ENCODE measurements at places on chromosomes 5 and 9. TPM values are rescaled to one million over a fixed set of nuclear protein-coding genes. Genes with fewer than 3 reads are reported as not detected.

- H3K27ac ChIP-seq, result no peak overlapping the region
- no peaks in the 10 kb centered on the region for H3K36me3 ChIP-seq
- no peak for DNase-seq
- peaks cover 45% of the 10 kb centered on the region for H3K4me1 ChIP-seq
- H3K4me3 ChIP-seq, result no peak overlapping the region
These were observed 25.5 kb downstream of the KCNMB1 start for GRCh38 chr5:170363671-170364070.

DNA sequence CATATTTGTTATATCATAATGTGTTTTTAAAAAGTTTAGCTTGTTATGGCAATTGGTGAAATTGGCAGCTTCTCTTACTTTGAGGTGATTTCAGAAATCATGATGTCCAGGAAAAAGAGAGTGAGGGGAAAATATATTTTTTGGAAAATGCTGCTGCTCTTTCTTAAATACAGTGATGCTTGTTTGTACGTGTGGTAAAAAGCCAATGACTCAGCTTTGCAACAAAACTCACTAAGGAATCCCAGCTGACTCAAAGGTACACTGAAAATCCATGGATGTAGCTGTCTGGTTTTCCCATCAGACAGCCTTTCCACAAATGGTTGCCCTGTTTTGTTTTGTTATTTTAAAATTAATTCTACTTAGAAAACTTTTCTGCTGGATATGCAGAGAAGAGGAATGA is 306.4 kb upstream of the PAPPA start:
- no peak overlapping the region for H3K27ac ChIP-seq
- no peaks in the 10 kb centered on the region for H3K4me1 ChIP-seq
- H3K4me3 ChIP-seq, result no peak overlapping the region
- H3K36me3 ChIP-seq, result no peaks in the 10 kb centered on the region

GRCh38 chr9:14249527-14249926 is 64.4 kb downstream of the NFIB start:
- H3K27ac ChIP-seq, result no peak overlapping the region
- no peak for DNase-seq
- H3K4me3 ChIP-seq, result no peak overlapping the region
- peaks cover 3% of the 10 kb centered on the region for H3K4me1 ChIP-seq
- no peaks in the 10 kb centered on the region for H3K27me3 ChIP-seq

- no peaks in the 10 kb centered on the region for H3K36me3 ChIP-seq
- H3K4me3 ChIP-seq, result no peak overlapping the region
- no peak for DNase-seq
- H3K27me3 ChIP-seq, result no peaks in the 10 kb centered on the region
- no peaks in the 10 kb centered on the region for H3K4me1 ChIP-seq
These were observed 344.9 kb downstream of the SEMA5A start for GRCh38 chr5:9201011-9201410.

GRCh38 chr5:52560366-52560765 is 227.3 kb upstream of the ITGA1 start:
- no peak for DNase-seq
- no peak overlapping the region for H3K27ac ChIP-seq
- no peaks in the 10 kb centered on the region for H3K36me3 ChIP-seq
- H3K4me3 ChIP-seq, result no peak overlapping the region
- H3K4me1 ChIP-seq, result no peaks in the 10 kb centered on the region

GRCh38 chr5:104082754-104083153 is 520.2 kb upstream of the NUDT12 start:
- DNase-seq, result no peak
- no peaks in the 10 kb centered on the region for H3K27me3 ChIP-seq
- no peaks in the 10 kb centered on the region for H3K4me1 ChIP-seq
- no peak overlapping the region for H3K27ac ChIP-seq
- no peak overlapping the region for H3K4me3 ChIP-seq
- no peaks in the 10 kb centered on the region for H3K36me3 ChIP-seq

- no peaks in the 10 kb centered on the region for H3K27me3 ChIP-seq
- DNase-seq, result peak; percentile 75
- H3K27ac ChIP-seq, result peak overlapping the region; percentile 31
- no peaks in the 10 kb centered on the region for H3K36me3 ChIP-seq
- H3K4me3 ChIP-seq, result peak overlapping the region; percentile 57
These were observed 20.2 kb downstream of the IGIP start for GRCh38 chr5:140145818-140146522.

GRCh38 chr5:96714951-96715451 is 52.8 kb downstream of the CAST start:
- peak overlapping the region; percentile 52 for H3K27ac ChIP-seq
- H3K27me3 ChIP-seq, result no peaks in the 10 kb centered on the region
- peaks cover 42% of the 10 kb centered on the region for H3K4me1 ChIP-seq

- DNase-seq, result no peak
- H3K27ac ChIP-seq, result peak overlapping the region; percentile 56
- H3K4me3 ChIP-seq, result no peak overlapping the region
- no peaks in the 10 kb centered on the region for H3K27me3 ChIP-seq
- no peaks in the 10 kb centered on the region for H3K36me3 ChIP-seq
These were observed 13.4 kb upstream of the SLC2A6 start for GRCh38 chr9:133492061-133493021.

- no peaks in the 10 kb centered on the region for H3K27me3 ChIP-seq
- no peaks in the 10 kb centered on the region for H3K36me3 ChIP-seq
- H3K4me3 ChIP-seq, result no peak overlapping the region
These were observed 81.4 kb downstream of the RASEF start for GRCh38 chr9:82981552-82981951.

GRCh38 chr5:10111571-10111970 is 138.1 kb downstream of the ATPSCKMT start:
- peak; percentile 24 for DNase-seq
- no peak overlapping the region for H3K27ac ChIP-seq

Gene LEAP2
- total RNA-seq, result 1.8 TPM

DNA sequence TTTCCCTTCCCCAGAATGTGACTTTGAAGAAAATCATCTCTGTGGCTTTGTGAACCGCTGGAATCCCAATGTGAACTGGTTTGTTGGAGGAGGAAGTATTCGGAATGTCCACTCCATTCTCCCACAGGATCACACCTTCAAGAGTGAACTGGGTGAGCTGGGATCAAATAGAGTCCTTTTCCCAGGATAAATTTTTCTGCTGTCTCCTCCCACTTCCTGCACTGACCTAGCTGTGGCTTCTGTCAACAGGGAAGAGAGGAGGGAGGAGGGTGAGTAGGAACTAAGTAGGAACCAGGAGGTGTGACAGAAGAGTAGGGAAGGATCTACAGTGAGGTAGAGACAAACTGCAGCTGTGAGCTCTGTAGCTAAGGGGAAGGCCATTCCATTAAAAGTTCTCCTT is 69.3 kb downstream of the MAMDC2 start:
- DNase-seq, result no peak
- no peaks in the 10 kb centered on the region for H3K27me3 ChIP-seq
- H3K4me3 ChIP-seq, result no peak overlapping the region
- no peaks in the 10 kb centered on the region for H3K36me3 ChIP-seq
- peaks cover 10% of the 10 kb centered on the region for H3K4me1 ChIP-seq

GRCh38 chr5:172641359-172642050 is 442 bp downstream of the NEURL1B start:
- no peaks in the 10 kb centered on the region for H3K27me3 ChIP-seq
- peak overlapping the region; percentile 87 for H3K27ac ChIP-seq
- peaks cover 7% of the 10 kb centered on the region for H3K4me1 ChIP-seq
- peak overlapping the region; percentile 87 for H3K4me3 ChIP-seq

- H3K4me1 ChIP-seq, result peaks cover 15% of the 10 kb centered on the region
- peak; percentile 81 for DNase-seq
- peak overlapping the region; percentile 37 for H3K27ac ChIP-seq
These were observed 1.4 kb upstream of the CIZ1 start for GRCh38 chr9:128192601-128193371.

Gene SLC25A48
- 1.4 TPM for total RNA-seq

Gene IRX2
- 15.1 TPM for total RNA-seq

DNA sequence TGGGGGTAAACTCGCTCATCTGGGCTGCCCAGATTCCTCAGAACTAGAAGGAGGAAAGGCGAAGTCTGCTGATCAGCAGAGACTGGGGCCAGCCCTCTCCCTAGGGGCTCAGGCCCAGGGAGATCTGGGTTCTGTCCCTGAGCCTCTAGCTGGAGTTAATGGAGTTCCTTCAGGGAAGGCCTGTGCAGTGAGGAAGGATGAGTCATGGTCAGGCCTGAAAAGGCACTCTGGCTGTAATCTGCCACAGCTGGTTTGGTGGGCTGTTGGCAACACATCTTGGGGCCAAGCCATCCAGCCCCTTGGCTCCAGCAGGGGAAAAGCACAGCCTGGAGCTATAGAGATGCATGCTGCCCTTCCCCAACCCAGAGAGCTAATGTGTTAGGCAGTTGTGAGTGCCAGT is 459.6 kb downstream of the PRELID2 start:
- no peaks in the 10 kb centered on the region for H3K36me3 ChIP-seq
- no peaks in the 10 kb centered on the region for H3K4me1 ChIP-seq
- no peak for DNase-seq

- H3K27ac ChIP-seq, result no peak overlapping the region
- no peak overlapping the region for H3K4me3 ChIP-seq
- no peaks in the 10 kb centered on the region for H3K36me3 ChIP-seq
- no peak for DNase-seq
These were observed 232.3 kb upstream of the PAPPA start for GRCh38 chr9:115921301-115921700.

Gene ASPN
- 0.39 TPM for total RNA-seq

Gene ANKRD34B
- 0.16 TPM for total RNA-seq

Gene LHX6
- total RNA-seq, result 8.8 TPM

Gene SLC6A7
- not detected for total RNA-seq

Gene DMRT2
- 4.6 TPM for total RNA-seq

DNA sequence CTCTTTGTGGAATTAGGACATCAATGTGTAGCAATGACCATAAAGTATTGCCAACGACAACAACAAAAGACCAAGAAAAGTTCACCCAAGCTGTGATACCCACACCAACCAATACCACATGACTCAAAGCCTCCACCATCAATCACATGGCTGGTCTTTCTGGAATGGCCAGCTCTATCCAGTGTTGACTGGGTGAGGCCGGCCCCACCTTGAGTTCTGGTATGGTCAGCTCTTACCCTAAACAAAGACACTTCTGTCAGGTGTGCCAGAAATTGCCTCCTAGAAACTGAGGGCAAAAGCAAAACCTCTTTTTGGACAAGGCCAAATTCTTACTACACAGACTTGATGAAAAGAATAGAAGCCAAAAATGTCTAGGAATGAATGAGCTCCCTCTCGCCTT is 331.5 kb downstream of the ZNF608 start:
- DNase-seq, result no peak
- H3K36me3 ChIP-seq, result no peaks in the 10 kb centered on the region
- no peak overlapping the region for H3K27ac ChIP-seq
- H3K4me3 ChIP-seq, result no peak overlapping the region
- no peaks in the 10 kb centered on the region for H3K27me3 ChIP-seq

DNA sequence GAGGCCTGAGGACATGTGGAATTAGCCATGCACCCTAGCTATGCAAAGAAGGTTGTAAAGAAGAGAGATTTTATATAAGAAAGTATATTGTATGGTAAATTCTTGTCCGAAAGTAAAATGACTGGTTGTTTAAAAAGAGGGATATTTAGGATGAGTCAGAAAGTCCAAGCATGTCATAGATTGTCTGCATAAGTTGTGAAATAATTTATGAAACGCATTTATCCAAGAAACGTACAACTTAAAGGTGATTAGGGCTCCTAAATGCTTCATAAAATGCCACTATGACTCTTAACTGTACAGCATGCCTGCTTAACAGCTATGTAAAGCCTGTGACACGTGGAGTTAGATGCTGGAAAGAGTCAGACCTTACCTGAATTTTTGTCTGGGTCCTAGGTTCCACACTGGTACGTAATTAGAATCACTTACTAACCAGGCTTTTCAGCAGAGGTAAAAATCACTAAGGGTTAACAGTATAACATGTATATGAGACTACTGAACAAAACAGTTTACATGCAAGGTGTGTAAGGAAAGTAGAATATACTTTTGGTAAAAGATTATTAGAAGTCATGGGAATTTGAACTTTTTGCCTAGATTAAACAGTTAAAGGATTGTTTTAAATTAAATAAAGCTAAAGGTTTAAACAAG is 37.0 kb upstream of the ARL15 start:
- H3K4me1 ChIP-seq, result no peaks in the 10 kb centered on the region
- H3K4me3 ChIP-seq, result no peak overlapping the region
- H3K27me3 ChIP-seq, result no peaks in the 10 kb centered on the region
- H3K36me3 ChIP-seq, result no peaks in the 10 kb centered on the region
- H3K27ac ChIP-seq, result no peak overlapping the region

Gene SH3GL2
- 15.2 TPM for total RNA-seq

GRCh38 chr5:30436691-30437090 is 756.8 kb upstream of the CDH6 start:
- H3K36me3 ChIP-seq, result no peaks in the 10 kb centered on the region
- H3K4me3 ChIP-seq, result no peak overlapping the region
- no peak overlapping the region for H3K27ac ChIP-seq
- H3K27me3 ChIP-seq, result no peaks in the 10 kb centered on the region

Gene AK8
- 15.0 TPM for total RNA-seq

GRCh38 chr5:93184041-93184440 is 397.0 kb downstream of the NR2F1-AS1 start:
- no peaks in the 10 kb centered on the region for H3K27me3 ChIP-seq
- no peaks in the 10 kb centered on the region for H3K4me1 ChIP-seq
- H3K4me3 ChIP-seq, result no peak overlapping the region
- peak; percentile 24 for DNase-seq
- H3K27ac ChIP-seq, result no peak overlapping the region

Gene GABRB2
- 4.0 TPM for total RNA-seq

Gene FIBCD1
- 29.1 TPM for total RNA-seq

DNA sequence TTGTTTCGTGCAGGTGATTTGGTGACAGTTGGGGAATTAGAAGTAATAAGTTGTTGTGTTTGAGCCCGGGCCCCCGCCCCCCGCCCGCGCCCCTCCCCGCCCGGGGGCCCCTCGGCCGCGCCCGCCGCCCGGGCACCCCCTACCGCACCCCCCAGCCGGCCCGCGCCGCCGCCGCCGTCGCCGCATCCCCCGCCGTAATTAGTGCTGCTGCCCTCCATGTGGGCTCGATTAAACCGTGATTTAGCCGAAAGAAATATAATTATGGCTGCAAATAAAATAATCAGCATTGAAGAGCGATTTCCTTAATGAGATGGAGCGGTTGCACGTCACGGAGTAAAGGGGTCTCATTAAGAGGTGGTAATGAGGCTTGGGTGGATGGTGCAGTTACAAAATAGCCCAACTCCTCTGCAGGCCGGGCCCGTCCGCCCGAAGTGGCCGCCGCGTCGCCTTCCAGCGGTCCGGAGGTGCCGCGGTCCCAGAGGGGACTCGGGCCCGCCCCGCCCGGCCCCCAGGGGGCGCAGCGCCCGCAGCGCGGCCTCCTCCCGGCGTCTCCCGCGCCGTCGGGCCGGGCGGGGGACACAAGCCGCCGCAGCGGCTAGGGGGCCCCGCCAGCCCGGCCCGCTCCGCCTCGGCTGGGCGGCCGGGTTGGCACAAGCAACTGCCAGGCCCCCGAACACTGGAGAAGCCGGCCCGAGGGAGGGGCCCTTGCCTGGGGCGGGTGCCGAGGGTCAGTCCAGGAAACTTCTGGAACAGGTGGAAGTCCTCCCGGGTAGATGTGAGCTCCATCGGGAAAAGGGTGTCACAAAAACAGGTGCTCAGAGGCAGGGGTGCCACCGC is 6.9 kb upstream of the OTP start:
- peak overlapping the region; percentile 41 for H3K4me3 ChIP-seq
- no peak for DNase-seq
- H3K27ac ChIP-seq, result no peak overlapping the region
- H3K4me1 ChIP-seq, result no peaks in the 10 kb centered on the region
- no peaks in the 10 kb centered on the region for H3K36me3 ChIP-seq

- DNase-seq, result no peak
- no peak overlapping the region for H3K27ac ChIP-seq
- no peak overlapping the region for H3K4me3 ChIP-seq
- H3K36me3 ChIP-seq, result no peaks in the 10 kb centered on the region
These were observed 174.2 kb downstream of the OXCT1 start for GRCh38 chr5:41695920-41696582.
